Upper lobe of right lung (tissue), 1 donor: ENCODE measurements at places on chromosomes 16 and 17.

DNA sequence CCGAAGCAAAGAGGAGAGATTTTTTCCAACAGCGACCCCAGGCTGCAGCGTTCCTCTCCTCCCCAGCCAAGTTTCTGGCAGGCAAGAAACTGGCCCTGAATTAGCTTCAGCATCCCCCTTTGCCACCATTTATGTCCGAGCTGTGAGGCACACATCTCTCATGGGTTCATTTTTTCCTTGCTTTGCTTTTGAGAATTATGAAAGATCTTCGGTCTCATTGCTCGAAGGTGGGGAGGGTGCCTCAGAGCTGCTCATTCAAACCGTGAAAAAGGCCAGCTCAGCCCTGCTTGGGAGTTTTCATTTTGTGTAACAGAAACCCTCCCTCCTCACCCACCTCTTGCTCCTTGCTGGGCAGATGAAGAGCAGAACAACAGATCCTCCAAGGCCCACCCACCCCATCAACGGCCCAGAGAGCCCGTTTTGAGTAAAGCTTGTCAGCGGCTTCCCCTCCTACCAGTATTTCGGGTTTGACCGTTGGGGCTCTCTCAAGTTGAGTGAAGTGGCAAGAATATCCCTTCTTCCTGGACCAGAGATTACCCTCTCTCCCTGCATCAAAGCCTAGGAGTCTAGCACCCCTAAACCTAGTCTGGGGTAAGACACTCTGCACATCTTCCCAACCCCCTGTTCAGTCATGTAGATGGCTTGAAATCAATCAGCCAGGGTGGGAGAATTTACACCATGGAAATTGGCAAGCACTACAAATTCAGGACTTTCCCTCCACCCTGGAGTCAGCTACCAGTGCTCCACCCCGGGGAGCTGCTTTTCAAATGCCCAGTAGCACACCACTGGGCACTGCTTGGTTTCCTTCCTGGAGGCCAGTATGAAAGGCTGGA is 1.8 kb downstream of the CCR7 start:
- H3K4me1 ChIP-seq: peaks cover 14% of the 10 kb centered on the region
- no peak overlapping the region for H3K4me3 ChIP-seq
- no peaks in the 10 kb centered on the region for H3K27me3 ChIP-seq
- DNase-seq: no peak
- no peaks in the 10 kb centered on the region for H3K36me3 ChIP-seq

- H3K4me3 ChIP-seq: no peak overlapping the region
- no peak overlapping the region for H3K27ac ChIP-seq
- DNase-seq: no peak
- H3K27me3 ChIP-seq: peaks cover 8% of the 10 kb centered on the region
- H3K4me1 ChIP-seq: no peaks in the 10 kb centered on the region
These were observed 129.9 kb downstream of the MGAT5B start for GRCh38 chr17:76997981-76998531.

GRCh38 chr17:43721537-43722268 is 36.9 kb downstream of the SOST start:
- no peak overlapping the region for H3K4me3 ChIP-seq
- H3K27me3 ChIP-seq: no peaks in the 10 kb centered on the region
- DNase-seq: no peak
- peaks cover 4% of the 10 kb centered on the region for H3K4me1 ChIP-seq
- no peak overlapping the region for H3K27ac ChIP-seq

DNA sequence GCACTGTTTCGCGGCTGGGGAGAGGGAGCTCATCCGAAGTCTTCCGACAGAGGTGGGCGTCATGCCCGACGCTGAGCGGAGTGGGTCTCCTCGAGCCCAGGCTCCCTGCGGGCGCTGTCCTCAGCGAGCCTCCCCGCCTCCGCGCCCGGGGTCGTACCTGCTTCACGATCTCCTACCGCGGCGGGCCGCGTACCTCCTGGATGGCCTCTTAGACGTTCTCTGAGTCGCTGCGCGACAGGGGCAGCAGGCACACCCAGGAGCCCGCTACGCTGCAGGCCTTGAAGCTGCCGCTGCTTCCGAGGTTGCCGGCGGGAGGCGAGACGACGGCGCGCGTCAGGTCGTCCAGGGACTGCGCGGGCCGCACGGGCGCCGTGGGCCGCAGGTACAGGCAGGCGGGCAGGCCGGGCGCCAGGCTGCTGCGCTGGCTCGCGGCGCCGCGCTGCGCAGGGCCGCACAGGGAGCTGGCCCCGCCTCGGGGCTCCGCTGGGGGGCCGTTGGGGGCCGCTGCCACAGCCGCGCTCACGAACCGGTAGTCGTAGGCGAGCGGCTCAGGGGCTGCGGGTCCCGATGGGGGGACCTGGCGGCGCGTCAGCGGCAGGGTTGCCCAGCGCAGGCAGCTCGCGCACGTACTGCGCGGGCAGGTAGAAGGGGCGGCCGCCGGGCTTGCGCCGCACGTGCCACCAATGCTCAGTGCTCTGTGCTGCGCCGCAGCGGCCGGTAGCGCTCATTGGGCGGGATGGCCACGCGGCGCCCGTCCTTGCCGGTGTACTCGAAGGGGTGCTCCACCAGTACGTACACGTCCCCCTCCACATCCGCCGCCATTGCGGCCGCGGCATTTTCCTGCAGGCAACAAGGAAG is 116.4 kb upstream of the SMURF2 start:
- DNase-seq: peak; percentile 76
- H3K4me3 ChIP-seq: peak overlapping the region; percentile 62
- H3K27me3 ChIP-seq: no peaks in the 10 kb centered on the region
